AG04449 (cell line): ENCODE measurements at places on chromosomes 4 and X.

- no peak for DNase-seq
Measured at GRCh38 chr4:120130786-120131185, 64.1 kb upstream of the MAD2L1 start.

GRCh38 chr4:109183931-109184490, 118.4 kb downstream of the COL25A1 start:
- no peak for DNase-seq

DNA sequence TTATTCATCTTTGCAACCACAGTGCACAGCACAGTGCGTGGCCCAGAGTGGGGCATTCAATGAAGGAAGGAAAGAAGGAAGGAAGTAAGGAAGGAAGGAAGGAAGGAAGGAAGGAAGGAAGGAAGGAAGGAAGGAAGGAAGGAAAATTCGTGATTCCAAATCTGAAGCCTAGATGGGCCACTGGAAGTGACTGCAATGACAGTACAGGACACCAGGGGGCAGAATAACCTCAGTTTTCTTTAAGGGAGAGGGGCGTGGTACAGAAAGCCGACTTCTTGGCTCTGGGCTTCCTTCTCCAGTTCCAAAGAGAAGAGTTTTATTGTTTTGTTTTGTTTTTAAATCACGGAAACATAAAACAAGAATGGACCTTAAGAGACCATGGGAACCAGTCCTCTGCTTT, 47.8 kb downstream of the APLN start:
- no peak for DNase-seq

DNA sequence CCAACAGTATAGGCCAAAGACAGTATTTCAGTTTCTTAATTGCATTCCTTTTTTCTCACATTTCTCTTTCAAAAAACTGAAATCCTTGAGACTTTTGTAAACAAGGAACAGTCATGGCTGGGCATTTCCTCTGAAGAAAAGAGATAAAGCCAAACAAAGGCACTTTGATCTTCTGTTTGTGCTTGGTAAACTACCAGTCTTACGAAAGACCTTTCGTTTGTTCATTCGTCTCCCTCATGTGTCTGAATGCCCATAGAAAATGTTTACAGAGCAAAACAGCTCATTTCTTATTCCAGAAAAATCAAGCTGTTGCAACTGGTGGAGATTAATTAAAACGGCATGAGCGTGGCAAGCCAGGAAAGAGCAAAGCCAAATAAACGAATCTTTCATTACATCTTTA, 178.0 kb downstream of the GASK1B start:
- DNase-seq = no peak

GRCh38 chr4:85448906-85449890, 25.8 kb upstream of the ARHGAP24 start:
- no peak for DNase-seq
